ENCODE measurements at places on chromosomes 3 and 15. TPM values are rescaled to one million over a fixed set of nuclear protein-coding genes. Genes with fewer than 3 reads are reported as not detected.
A peak's percentile ranks its signal among the peaks of the same experiment; 100 is the strongest.

Gene CCR3
- not detected for total RNA-seq

Gene SPINT1
- total RNA-seq = 217 TPM

Gene ACTRT3
- total RNA-seq = 2.6 TPM

Gene PLA2G4E
- 0.09 TPM for total RNA-seq

Gene POTEB3
- not detected for total RNA-seq

Gene IL20RB
- total RNA-seq = 1.7 TPM

Gene EAF2
- 7.6 TPM for total RNA-seq

Gene TGM4
- not detected for total RNA-seq

Gene HYAL1
- total RNA-seq = 3.1 TPM

Gene MYH15
- total RNA-seq = 0.91 TPM

Gene TRAIP
- 16.2 TPM for total RNA-seq

- no peaks in the 10 kb centered on the region for H3K27me3 ChIP-seq
- H3K36me3 ChIP-seq = no peaks in the 10 kb centered on the region
- no peak overlapping the region for H3K27ac ChIP-seq
- no peak for DNase-seq
These were observed 107.8 kb upstream of the BCL6 start for GRCh38 chr3:187852842-187853730.

DNA sequence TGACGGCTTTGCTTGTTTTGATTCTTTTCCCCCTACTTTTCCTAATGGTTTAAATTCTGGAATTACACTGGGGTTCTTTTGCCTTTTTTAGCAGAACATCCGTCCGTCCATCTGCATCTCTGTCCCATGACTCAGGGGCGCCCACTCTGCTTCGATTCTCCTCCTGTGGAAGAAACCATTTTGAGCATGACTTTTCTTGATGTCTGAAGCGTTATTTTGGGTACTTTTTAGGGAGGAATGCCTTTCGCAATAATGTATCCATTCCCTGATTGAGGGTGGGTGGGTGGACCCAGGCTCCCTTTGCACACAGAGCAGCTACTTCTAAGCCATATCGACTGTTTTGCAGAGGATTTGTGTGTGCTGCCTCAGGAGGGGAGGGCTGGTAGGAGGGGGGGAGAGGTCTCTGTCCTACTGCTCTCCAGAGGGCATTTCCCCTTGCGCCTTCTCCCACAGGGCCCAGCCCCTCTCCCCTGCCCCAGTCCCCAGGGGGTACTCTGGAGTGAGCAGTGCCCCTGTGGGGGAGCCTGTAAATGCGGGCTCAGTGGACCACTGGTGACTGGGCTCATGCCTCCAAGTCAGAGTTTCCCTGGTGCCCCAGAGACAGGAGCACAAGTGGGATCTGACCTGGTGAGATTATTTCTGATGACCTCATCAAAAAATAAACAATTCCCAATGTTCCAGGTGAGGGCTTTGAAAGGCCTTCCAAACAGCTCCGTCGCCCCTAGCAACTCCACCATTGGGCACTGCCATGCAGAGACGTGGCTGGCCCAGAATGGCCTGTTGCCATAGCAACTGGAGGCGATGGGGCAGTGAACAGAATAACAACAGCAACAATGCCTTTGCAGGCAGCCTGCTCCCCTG, 19.5 kb upstream of the BSN start:
- H3K4me3 ChIP-seq = no peak overlapping the region
- no peaks in the 10 kb centered on the region for H3K27me3 ChIP-seq
- peak overlapping the region; percentile 81 for H3K27ac ChIP-seq
- H3K36me3 ChIP-seq = peaks cover 12% of the 10 kb centered on the region
- DNase-seq = peak; percentile 22

GRCh38 chr3:173938159-173938558, 540.6 kb downstream of the NLGN1 start:
- peaks cover 27% of the 10 kb centered on the region for H3K4me1 ChIP-seq
- no peaks in the 10 kb centered on the region for H3K36me3 ChIP-seq
- H3K27ac ChIP-seq = no peak overlapping the region
- H3K4me3 ChIP-seq = no peak overlapping the region
- DNase-seq = no peak

- peaks cover 35% of the 10 kb centered on the region for H3K4me1 ChIP-seq
- H3K27ac ChIP-seq = peak overlapping the region; percentile 99
- H3K36me3 ChIP-seq = no peaks in the 10 kb centered on the region
- peak overlapping the region; percentile 99 for H3K4me3 ChIP-seq
- H3K27me3 ChIP-seq = no peaks in the 10 kb centered on the region
- DNase-seq = peak; percentile 18
These were observed 513 bp downstream of the VGLL4 start for GRCh38 chr3:11643201-11643603.

GRCh38 chr3:8887435-8888300, 75.6 kb downstream of the RAD18 start:
- peaks cover 10% of the 10 kb centered on the region for H3K36me3 ChIP-seq
- H3K4me3 ChIP-seq = no peak overlapping the region

DNA sequence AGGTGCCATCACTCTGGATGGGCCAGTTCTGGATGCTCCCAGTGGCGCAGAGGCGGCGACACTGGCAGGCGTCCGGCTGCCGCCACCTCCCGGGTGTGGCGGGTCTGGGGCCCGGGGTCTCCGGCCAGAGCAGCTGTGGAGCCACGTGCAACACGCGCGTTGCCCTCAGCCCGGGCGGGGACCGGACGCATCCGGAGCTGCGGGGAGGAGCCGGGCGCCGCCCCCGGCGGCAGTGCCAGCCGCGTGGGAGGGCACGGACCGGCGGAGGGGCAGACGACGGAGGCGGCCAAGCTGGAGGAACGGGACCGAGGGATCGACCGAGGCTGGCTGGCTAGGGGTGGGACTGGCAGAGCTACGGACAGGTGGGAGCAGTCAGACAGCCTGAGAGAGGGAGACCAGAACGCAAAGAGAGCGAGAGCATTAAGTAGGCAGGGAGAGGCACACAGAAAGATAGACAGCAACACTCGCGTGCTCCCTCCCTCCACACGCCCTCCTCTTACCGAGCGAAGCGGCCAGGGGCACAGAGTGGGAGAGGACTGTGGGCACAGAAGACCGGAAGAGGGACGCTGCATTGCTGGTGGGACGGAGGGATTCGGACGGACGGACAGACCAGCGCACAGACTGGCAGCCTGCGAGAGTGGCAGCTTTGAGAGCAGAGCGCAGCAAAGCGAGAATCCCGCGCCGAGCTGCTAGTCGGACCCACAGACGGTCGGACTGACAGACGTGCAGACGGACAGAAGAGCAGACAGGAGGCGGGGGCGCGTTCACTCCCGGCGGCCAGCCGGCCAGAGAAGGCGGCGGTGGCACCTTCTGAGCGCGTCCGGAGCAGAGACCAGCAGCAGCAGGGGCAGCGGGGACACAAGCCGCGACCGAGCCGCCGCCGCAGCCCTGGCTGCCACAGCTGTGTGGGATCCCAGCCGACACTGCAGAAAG, at the start of gene ARPP21:
Gene ARPP21, plus strand, starts transcription at position 272 of the 933 bp plus-strand sequence. CDS start 42,227 bp downstream, outside the sequence.
- H3K27me3 ChIP-seq = peaks cover 71% of the 10 kb centered on the region
- H3K4me3 ChIP-seq = peak within 1 kb of the TSS; percentile 81
- no peak within 1 kb of the TSS for H3K27ac ChIP-seq
- peak; percentile 19 for DNase-seq

DNA sequence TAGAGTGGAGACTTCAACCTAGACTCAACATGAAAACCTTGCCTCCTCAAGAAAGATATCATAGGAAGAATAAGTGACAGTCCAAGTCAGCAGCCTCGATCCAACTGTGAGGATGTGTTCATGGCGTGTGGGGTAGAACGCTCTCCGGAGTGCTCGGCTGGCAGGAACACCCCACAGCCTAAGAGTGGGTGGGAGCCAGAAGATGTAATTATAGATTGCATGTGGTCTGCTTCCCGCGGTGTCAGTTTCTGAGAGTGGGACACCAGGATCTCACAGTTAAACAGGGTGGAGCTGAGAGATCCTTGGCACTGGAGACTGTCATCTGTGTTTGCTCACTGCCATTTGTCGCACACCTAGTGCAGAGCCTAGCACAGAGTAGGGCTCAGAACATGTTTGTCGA, 158.0 kb downstream of the CTNNB1 start:
- DNase-seq = no peak
- H3K27me3 ChIP-seq = no peaks in the 10 kb centered on the region
- H3K36me3 ChIP-seq = no peaks in the 10 kb centered on the region
- H3K4me3 ChIP-seq = no peak overlapping the region
- H3K4me1 ChIP-seq = peaks cover 10% of the 10 kb centered on the region

- H3K36me3 ChIP-seq = no peaks in the 10 kb centered on the region
- peak overlapping the region; percentile 93 for H3K4me3 ChIP-seq
- peak overlapping the region; percentile 65 for H3K27ac ChIP-seq
- no peak for DNase-seq
These were observed 993 bp downstream of the STXBP5L start for GRCh38 chr3:120908795-120909601.

GRCh38 chr15:64213646-64214045, 50.8 kb upstream of the PPIB start:
- peaks cover 5% of the 10 kb centered on the region for H3K4me1 ChIP-seq
- peaks cover 4% of the 10 kb centered on the region for H3K36me3 ChIP-seq
- H3K27me3 ChIP-seq = no peaks in the 10 kb centered on the region

- H3K27me3 ChIP-seq = peaks cover 4% of the 10 kb centered on the region
- no peak for DNase-seq
- no peak overlapping the region for H3K4me3 ChIP-seq
- H3K36me3 ChIP-seq = peaks cover 1% of the 10 kb centered on the region
- H3K27ac ChIP-seq = no peak overlapping the region
- H3K4me1 ChIP-seq = no peaks in the 10 kb centered on the region
These were observed 15.5 kb downstream of the FSD2 start for GRCh38 chr15:82790321-82790720.

DNA sequence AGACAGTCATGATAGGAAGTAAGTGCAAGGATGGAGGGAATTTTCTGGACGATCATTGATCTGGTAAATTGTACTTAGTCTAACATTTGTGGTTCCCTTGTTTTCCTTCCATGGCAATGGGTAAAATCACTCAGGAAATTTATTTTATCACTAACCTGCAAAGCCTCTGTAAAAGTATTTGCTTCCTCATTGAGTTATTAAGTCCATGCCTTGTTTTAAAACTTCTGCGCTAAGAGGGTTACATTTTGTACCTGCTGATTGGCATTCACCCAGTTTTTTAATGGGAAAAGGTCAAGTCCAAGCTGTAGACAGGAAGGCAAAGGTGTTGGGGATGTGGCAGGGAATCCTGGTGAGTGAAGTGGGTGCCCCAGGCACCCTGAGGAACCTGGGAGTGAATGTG, 146.2 kb upstream of the NR2F2 start:
- peaks cover 5% of the 10 kb centered on the region for H3K27me3 ChIP-seq
- no peaks in the 10 kb centered on the region for H3K36me3 ChIP-seq
- peak overlapping the region; percentile 14 for H3K4me3 ChIP-seq
- H3K4me1 ChIP-seq = peaks cover 40% of the 10 kb centered on the region
- H3K27ac ChIP-seq = peak overlapping the region; percentile 88

GRCh38 chr3:177174607-177175170, 22.6 kb downstream of the TBL1XR1 start:
- H3K4me3 ChIP-seq = no peak overlapping the region
- H3K4me1 ChIP-seq = peaks cover 26% of the 10 kb centered on the region
- no peaks in the 10 kb centered on the region for H3K27me3 ChIP-seq
- DNase-seq = no peak

- peaks cover 2% of the 10 kb centered on the region for H3K4me1 ChIP-seq
- no peak overlapping the region for H3K27ac ChIP-seq
- H3K4me3 ChIP-seq = no peak overlapping the region
These were observed 40.8 kb upstream of the ST3GAL6 start for GRCh38 chr3:98722389-98722788.

DNA sequence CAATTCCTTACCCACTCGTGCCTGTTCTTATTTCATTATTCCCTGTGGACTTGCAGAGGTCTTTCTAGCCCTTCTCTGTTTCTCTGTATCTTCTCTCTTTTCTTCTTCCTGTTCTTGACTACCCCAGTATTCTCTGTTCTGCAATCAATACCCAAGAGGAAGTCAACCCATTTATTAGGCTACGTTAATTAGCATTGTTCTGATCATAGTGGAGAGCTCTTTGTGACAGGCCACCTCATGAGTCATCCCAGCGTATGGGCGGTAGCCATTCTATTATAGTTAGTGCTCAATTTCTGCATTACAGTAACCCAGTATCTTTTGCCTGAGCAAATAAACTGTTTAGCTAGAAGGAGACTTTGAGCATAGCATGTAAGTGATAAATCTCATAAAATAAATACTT, 259.5 kb upstream of the GRM7 start:
- H3K27ac ChIP-seq = no peak overlapping the region
- H3K4me3 ChIP-seq = no peak overlapping the region
- no peaks in the 10 kb centered on the region for H3K27me3 ChIP-seq
- DNase-seq = no peak

DNA sequence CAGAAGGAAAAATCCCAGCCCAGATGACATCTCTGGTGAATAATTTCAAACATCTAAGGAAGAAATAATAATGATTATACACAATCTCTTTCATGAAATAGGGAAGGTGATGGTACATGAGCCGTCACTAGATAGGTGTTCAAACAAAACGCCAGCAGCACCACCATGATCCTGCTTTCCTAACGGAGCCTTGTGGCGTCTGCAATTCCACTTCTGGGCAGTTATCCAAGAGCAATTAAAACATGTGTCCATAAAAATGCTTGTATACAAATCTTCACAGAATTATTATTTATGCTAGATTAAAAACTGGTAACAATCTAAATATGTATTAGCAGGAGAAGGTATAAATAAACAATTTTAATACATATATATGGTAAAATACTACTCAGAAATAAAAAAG, 33.7 kb downstream of the RTP4 start:
- H3K4me1 ChIP-seq = peaks cover 19% of the 10 kb centered on the region
- no peak for DNase-seq
- no peak overlapping the region for H3K4me3 ChIP-seq
- H3K36me3 ChIP-seq = no peaks in the 10 kb centered on the region
- H3K27ac ChIP-seq = no peak overlapping the region

DNA sequence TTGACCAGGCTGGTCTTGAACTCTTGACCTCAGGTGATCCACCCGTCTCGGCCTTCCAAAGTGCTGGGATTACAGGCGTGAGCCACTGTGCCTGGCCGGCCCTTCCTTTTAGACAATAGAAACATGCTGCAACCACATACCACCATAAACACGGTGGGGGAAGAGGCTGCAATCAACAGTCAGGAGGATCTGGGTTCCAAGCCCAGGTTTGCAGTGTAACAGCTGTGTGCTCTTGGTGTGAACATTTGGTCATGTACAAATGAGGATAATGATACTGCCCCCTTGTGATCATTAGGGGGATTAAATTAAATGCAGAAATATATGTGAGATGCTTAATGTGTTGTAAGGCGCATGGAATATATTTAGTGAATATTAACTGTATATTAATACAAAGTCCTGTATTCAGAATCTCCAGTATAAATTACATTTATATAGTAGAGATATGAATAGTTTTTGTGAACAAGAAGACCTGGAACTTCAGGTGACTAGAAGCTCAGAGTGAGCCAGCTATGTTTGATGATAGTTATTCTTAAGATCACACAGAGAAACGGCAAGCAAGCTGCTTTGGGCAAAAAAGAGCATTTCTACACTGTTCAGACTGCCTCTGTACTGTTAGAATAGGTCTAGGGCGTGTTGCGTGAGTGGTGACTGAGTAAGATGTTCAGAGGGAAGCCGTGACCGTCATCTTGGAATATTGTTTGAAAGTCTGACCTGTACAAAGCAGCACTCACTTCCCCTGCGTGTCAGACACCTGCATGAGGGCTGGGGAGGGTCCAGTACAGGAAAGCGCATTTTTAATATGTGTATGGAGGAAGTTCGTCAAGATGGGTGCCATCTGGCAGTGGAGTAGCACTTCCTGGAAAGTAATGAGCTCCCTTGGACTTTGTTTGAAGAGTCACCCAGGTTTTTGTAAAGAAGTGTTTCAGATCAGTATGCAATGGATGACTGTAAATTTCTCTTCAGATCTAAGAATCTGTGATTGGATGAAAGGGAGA, 125.8 kb downstream of the PGPEP1L start:
- peak overlapping the region; percentile 54 for H3K27ac ChIP-seq
- DNase-seq = no peak
- H3K4me3 ChIP-seq = no peak overlapping the region
- no peaks in the 10 kb centered on the region for H3K27me3 ChIP-seq
- no peaks in the 10 kb centered on the region for H3K36me3 ChIP-seq
- peaks cover 16% of the 10 kb centered on the region for H3K4me1 ChIP-seq

Data from progenitor cell of endocrine pancreas (in vitro differentiated cells).